ENCODE measurements at places on chromosomes 3 and 15. TPM values are rescaled to one million over a fixed set of nuclear protein-coding genes. Genes with fewer than 3 reads are reported as not detected.

Gene SLC27A2
- total RNA-seq = under 0.01 TPM

Gene SLCO2A1
- total RNA-seq = under 0.01 TPM

Gene LINGO1
- total RNA-seq = 0.19 TPM

Gene C3orf52
- total RNA-seq = 9.3 TPM

Gene CAMKV
- total RNA-seq = under 0.01 TPM

Gene SCN11A
- not detected for total RNA-seq

Gene CLDN16
- total RNA-seq = 0.38 TPM

Gene DPPA2
- not detected for total RNA-seq

Gene GOLGA8H
- 0.28 TPM for total RNA-seq

Gene GATA2
- total RNA-seq = 0.85 TPM
